ENCODE measurements at places on chromosomes 13 and 19.

DNA sequence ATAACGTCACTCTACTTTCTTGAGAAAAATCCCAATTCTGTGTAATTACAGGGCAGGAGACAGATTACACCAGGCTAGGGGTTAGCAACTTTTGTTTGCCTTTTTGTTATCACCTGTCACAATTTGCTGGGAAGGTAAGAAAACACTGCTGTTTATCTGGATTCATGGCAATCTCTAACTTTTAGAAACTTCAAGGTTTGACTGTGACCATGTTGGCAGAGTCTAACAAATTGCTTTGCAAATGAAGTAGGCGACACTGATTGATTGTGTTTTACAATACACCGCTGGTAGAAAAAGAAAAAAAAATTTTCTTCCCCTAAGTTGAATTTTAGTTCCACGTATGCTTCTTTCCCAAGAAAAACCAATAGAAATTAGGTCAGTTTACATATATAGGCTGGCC is 10.4 kb upstream of the PDX1 start:
- DNase-seq = no peak

- no peak for DNase-seq
Measured at GRCh38 chr19:55545443-55545842, at the start of gene SBK3. SBK3 (minus strand) TSS chr19:55545543; CDS start chr19:55545543, 0 bp downstream.

- no peak for DNase-seq
Measured at GRCh38 chr13:36666477-36667229, 7.2 kb upstream of the SERTM1 start.

DNA sequence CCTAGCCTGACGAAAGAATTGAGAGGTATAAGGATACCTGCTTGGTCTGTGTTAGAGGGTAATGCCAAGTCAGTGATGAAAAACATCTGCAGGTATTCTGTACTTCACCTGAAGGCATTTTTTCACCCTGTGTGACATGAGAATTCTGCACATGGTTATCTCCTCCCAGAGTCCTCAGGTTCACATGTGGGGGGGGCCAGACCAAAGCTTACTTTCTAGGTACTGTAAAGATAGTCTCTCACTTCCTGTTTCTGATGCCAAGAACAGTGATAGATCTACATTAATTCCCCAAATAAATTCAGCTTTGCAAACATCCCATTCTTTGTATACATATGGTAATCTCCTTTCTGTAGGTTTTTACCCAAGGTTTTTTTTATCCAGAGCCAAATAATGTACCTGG is 53.4 kb downstream of the GPC6 start:
- DNase-seq = no peak

- peak; percentile 62 for DNase-seq
Measured at GRCh38 chr19:19459707-19460251, 54.3 kb downstream of the GATAD2A start.

DNA sequence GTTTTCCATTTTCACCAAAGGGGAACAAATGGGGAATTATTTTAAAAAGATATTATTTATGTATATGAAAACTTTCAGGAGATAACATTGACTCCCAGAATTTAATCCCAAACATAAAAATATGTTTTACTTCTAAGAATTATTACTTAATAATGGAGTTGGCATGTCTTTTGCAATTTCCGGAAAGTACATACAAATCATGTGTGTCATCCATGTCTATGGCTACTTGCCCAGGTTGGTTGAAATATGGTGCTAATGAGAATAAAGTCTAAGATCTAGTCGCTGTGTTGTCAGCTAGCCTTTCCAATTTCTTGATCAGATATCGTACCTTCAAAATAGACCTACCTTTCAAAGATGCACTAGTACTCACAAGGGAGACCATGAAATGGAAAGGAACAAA is 1003.2 kb upstream of the PCDH20 start:
- no peak for DNase-seq

DNA sequence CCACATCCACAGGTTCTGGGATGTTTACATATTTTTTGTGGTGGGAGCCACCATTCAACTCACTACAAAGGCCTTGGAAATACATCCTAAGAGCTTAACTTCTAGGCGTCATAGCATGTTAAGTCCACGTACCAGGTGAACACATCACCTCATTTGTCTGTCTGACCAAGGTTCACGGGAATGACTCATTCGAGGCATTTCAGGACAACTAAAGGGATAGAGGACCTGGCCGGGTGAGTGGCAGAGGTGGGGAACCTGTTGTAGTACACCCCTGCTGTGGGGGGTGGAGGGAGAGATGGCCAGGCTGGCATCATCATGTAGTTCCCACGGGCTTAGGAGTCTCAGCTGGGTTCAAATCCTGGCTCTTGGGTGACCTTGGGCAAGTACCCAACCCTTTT is 51.5 kb downstream of the BICRA start:
- no peak for DNase-seq

- peak; percentile 34 for DNase-seq
Measured at GRCh38 chr19:18418483-18419194, 559 bp upstream of the SSBP4 start.

DNA sequence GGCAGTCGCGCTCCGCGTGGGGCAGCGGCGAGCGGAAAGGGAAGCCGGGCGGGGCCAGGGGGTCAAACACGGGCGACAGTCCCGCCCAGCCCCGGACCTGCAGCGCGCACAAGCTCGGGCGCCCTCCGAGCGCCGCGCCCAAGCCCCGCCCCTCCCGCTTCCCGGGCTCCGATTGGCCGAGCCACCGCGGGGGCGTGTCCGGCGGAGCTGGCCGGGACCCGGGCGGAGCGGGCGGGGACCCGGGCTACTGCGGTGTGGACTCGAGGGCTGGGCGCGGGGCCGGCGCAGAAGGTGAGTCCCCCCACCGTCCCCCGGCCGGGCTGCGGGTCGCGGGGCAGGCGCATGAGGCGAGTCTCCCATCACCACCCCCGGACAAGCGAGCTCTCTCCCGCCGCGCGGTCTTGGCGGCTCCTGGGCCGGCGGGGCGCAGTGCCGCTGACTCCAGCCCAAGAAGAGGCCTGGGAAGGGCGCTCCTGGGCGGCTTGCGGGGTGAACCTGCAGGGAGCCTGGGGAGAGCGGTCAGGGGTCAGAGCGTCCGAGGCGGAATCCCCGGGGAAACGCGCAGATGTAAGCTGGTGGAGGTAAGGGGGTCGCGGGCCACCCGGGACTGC is at the start of gene PLEKHF1:
PLEKHF1 (plus strand) TSS at position 247 of the 611 bp plus-strand sequence. CDS start 8,379 bp downstream, outside the sequence.
- DNase-seq = peak; percentile 76

DNA sequence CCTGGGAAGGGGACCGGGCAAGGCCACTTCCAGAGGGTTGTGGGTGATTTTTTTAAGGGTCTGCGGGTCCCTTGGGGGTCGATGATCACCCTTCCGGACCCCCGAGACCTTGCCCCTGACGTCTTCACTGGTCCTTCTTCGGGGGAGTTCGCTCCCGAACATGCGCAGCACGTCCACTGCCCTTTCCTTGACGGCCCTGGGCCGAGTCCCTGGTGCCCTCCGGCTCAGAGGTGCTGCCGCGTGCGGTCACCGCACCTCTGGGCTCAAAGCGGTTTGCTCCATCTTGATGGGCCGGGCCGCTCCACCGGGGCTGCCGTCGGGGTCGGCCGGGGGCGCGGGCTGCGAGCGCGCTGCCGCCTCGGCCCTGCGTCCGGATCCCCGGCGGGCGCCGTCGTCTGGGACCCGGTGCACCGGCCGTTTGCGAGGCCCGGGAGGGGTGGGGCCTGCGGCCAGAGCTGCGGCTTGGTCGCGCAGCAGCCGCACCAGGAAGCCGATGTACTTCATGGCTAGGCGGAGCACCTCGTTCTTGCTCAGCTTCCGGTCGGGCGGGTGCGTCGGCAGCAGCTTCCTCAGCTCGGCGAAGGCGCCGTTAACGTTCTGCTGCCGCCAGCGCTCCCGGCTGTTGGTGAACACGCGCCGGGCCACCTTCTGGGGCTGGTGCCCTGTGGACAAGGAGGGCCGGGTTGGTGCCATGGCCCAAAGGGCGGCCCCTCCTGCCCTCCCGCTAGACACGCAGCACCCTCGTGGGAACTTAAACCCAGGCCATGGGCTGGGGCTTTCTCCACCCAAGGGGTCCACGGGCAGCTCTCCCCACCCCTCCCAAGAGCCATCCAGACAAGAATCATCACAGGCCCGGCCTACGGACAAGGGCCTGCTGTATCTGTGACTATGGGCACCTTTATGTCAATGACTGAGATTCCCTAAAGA is 3.3 kb downstream of the LYL1 start:
- peak; percentile 78 for DNase-seq

DNA sequence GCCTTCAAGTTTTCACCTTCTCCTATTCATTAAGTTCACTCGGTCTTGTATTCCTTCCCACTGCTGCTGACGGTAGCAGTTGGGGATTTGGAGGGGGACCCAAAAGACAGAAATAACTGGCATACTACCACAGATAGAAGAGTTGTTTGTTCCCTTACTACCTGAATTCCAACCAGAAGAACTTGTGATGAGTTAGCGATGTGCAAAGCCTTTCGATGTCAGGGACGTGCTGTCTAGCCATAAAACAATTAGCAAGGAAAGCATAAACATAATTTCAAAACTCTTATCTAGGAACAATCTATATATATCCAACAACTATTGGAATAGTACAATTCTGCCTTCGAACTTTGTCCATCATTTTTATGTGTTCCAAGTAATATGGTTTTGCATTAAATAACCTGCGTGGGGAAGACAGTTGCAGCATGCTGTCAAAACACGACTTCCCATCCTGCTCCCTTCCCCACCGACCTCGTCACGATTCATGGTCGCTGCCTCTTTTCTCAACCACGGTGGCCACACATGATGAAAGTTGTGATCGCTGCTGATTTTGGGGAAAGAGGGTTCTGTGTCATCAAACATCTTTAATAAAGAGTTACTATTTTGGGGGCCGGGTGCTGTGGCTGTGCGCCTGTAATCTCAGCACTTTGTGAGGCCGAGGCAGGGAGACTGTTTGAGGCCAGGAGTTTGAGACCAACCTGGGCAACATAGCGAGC is 3.8 kb upstream of the SLC7A9 start:
- DNase-seq = no peak

GRCh38 chr19:47377208-47377701 is 28.1 kb downstream of the DHX34 start:
- DNase-seq = no peak

DNA sequence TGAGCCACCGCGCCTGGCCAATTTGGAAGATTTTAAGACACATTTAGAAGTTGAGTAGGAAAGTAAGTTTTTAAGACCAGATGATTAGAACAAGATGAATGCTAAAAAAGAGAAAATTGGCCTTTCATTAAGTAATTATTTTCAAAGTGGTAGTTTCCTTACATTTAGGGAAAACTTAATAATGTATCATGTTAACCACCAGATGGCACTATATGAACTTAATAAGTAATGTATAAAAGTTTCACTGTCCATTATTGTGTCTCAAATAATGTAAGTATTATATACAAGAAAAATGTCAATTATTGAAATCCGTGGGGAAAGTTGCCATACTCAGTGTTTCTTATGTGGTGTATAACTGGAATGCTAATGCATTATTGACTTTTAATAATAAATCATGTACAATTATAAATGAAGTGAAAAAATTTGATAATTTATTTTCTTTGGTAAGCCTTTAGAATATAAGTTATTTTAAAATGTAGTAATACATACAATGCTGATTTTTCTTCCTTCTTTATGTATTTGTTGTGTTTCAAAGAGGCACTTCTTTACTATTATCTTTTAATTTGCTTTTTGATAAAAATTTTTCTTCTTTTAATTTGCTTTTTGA is 29.2 kb downstream of the COG6 start:
- DNase-seq = no peak
